ENCODE measurements at places on chromosomes 11 and 22. TPM values are rescaled to one million over a fixed set of nuclear protein-coding genes. Genes with fewer than 3 reads are reported as not detected.

Gene GGT5
- not detected for total RNA-seq

DNA sequence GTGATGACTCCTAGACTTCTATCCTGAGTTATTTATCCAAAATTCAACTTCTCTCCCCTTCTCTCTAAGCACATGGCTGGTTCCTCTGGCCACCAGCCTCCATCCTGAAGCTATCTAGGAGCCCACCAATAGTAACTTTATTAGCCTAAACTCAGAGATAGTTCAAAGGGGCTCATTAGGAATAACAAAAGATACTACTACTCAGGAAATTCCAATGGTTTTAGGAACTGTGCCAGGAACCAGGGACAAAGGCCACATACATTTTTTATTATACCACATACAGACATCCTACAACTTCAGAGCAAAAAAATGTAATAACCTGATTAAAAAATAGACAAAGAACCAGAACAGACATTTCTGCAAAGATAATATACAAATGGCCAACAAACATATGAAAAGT is 27.9 kb downstream of the SLC25A17 start:
- H3K27ac ChIP-seq, result no peak overlapping the region
- H3K4me1 ChIP-seq, result no peaks in the 10 kb centered on the region
- H3K27me3 ChIP-seq, result no peaks in the 10 kb centered on the region
- DNase-seq, result no peak
- H3K4me3 ChIP-seq, result no peak overlapping the region
- peaks cover 14% of the 10 kb centered on the region for H3K36me3 ChIP-seq

GRCh38 chr11:59801981-59802638 is 8.5 kb downstream of the MRPL16 start:
- H3K27me3 ChIP-seq, result no peaks in the 10 kb centered on the region
- no peak overlapping the region for H3K4me3 ChIP-seq
- no peaks in the 10 kb centered on the region for H3K4me1 ChIP-seq
- no peak for DNase-seq

GRCh38 chr11:86191874-86192273 is 52.7 kb upstream of the EED start:
- peaks cover 20% of the 10 kb centered on the region for H3K27me3 ChIP-seq
- H3K36me3 ChIP-seq, result no peaks in the 10 kb centered on the region
- no peak overlapping the region for H3K4me3 ChIP-seq

Gene TCN2
- total RNA-seq, result 22.9 TPM

Gene KRTAP5-8
- total RNA-seq, result 0.24 TPM

DNA sequence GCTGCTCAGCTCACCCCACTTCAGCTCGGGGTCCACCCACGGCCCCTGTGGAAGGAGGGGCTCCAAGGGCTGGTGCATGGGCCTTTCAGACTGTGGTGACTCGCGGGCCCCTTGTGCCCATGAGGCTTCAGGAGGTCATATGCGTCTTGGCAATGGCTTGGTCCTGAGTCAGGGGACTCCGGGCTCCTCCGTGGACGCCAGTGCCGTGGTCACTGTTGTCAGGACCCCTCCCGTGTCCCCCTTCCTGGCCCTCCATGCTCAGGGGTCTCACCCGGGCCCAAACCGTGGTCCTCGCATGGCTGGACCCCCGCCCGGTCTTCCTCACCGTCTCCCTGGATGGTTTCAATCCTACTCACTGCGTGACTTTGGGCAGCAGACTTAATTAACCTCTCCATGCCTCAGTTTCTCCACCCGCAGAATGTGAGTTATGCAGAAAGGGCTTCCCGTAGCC is 436.4 kb downstream of the TBC1D22A start:
- no peaks in the 10 kb centered on the region for H3K36me3 ChIP-seq
- no peaks in the 10 kb centered on the region for H3K4me1 ChIP-seq
- H3K27ac ChIP-seq, result no peak overlapping the region
- H3K27me3 ChIP-seq, result no peaks in the 10 kb centered on the region
- no peak overlapping the region for H3K4me3 ChIP-seq
- no peak for DNase-seq

Gene TMEM138
- 45.9 TPM for total RNA-seq

GRCh38 chr11:44016546-44017442 is 31.0 kb upstream of the ACCSL start:
- no peaks in the 10 kb centered on the region for H3K36me3 ChIP-seq
- DNase-seq, result no peak

DNA sequence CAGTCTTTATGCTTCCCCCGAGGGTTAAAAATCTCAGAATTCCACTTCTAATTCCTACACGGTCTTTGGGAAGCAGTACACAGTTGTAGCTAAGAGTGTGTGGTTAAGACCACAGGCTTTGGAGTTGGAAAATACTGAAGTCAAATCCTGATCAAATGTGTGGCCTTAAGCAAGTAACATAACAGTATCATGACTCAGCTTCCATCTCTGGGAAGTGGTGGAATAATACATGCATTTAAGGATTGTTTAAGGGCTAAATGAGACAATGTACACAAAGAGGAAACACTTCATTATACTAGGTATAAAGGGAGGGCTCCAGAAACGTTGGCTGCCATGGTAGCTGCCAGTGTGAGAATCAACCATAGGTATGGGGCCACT is 71.5 kb downstream of the FAT3 start:
- DNase-seq, result no peak
- no peak overlapping the region for H3K27ac ChIP-seq
- H3K36me3 ChIP-seq, result no peaks in the 10 kb centered on the region
- H3K4me1 ChIP-seq, result no peaks in the 10 kb centered on the region

DNA sequence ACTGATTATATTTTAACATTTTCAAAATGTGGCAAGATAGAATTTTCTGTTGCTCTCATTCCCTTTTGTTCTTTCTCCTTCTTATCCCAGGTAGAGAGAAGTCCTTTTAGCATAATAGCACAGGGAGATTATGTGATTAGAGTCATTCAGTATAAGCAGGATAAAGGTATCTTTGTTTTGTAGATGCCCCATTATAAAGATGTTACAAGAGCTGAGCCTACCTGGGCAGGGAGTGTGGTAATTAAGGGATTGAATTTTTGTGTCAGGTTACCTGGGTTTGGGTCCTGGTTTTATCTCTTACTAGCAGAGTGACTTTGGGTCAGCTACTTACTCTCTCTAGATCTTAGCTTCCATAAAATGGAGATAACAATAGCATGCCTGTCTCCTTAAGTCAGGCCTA is 536.5 kb downstream of the TMEM135 start:
- H3K27me3 ChIP-seq, result no peaks in the 10 kb centered on the region
- no peak overlapping the region for H3K4me3 ChIP-seq
- peaks cover 2% of the 10 kb centered on the region for H3K4me1 ChIP-seq
- no peaks in the 10 kb centered on the region for H3K36me3 ChIP-seq
- no peak for DNase-seq

GRCh38 chr22:25334162-25334490 is 114.7 kb downstream of the CRYBB2 start:
- peaks cover 5% of the 10 kb centered on the region for H3K36me3 ChIP-seq
- no peaks in the 10 kb centered on the region for H3K27me3 ChIP-seq
- peaks cover 2% of the 10 kb centered on the region for H3K4me1 ChIP-seq

Gene TRIM49
- not detected for total RNA-seq

DNA sequence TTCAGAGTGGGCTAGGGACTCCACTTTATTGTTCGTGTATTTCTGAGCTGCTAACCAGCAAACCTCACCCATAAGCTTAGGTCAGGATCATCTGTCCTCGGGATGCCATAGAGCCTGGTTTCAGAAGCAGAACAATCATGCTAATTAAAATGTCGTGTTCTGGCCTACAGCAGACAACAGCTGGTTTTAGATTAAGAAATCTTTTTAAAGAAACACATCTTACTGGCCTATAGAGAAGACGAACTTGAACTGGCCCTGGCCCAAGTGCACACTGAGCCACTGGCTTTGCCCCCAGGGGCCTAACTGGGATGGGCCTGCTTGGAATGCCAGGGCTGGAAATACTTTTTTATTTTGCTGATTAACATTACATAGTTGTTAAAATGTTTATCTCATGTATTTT is 63.2 kb downstream of the ALX4 start:
- H3K4me1 ChIP-seq, result peaks cover 20% of the 10 kb centered on the region
- no peak overlapping the region for H3K27ac ChIP-seq
- H3K27me3 ChIP-seq, result no peaks in the 10 kb centered on the region
- peaks cover 20% of the 10 kb centered on the region for H3K36me3 ChIP-seq
- H3K4me3 ChIP-seq, result no peak overlapping the region
- DNase-seq, result no peak

GRCh38 chr11:26688701-26689100 is 33.2 kb downstream of the SLC5A12 start:
- H3K36me3 ChIP-seq, result no peaks in the 10 kb centered on the region
- H3K4me1 ChIP-seq, result no peaks in the 10 kb centered on the region
- no peak for DNase-seq
- H3K27ac ChIP-seq, result no peak overlapping the region

DNA sequence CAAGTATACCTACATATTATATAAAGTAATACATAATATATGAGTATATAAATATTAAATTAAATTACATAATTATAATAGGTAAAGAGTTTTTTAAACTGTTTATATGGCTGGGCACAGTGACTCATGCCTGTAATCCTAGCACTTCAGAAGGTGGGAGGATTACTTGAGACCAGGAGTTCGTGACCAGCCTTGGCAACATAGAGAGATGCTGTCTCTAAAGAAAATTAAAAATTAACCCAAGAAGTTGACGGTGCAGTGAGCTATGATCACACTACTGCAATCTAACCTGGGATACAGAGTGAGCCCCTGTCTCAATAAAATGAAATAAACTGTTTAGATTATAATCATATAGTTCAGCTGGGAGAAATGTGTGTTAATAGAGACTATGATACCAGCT is 363.0 kb downstream of the DDX10 start:
- no peaks in the 10 kb centered on the region for H3K27me3 ChIP-seq
- no peaks in the 10 kb centered on the region for H3K36me3 ChIP-seq
- DNase-seq, result no peak
- H3K4me3 ChIP-seq, result no peak overlapping the region
- H3K27ac ChIP-seq, result no peak overlapping the region

GRCh38 chr22:20583471-20583922 is 76.1 kb downstream of the MED15 start:
- H3K36me3 ChIP-seq, result peaks cover 1% of the 10 kb centered on the region
- DNase-seq, result no peak
- H3K4me3 ChIP-seq, result no peak overlapping the region

GRCh38 chr11:8658321-8659057 is 24.0 kb downstream of the TRIM66 start:
- DNase-seq, result no peak
- no peak overlapping the region for H3K4me3 ChIP-seq
- no peak overlapping the region for H3K27ac ChIP-seq
- H3K27me3 ChIP-seq, result no peaks in the 10 kb centered on the region
- no peaks in the 10 kb centered on the region for H3K4me1 ChIP-seq

DNA sequence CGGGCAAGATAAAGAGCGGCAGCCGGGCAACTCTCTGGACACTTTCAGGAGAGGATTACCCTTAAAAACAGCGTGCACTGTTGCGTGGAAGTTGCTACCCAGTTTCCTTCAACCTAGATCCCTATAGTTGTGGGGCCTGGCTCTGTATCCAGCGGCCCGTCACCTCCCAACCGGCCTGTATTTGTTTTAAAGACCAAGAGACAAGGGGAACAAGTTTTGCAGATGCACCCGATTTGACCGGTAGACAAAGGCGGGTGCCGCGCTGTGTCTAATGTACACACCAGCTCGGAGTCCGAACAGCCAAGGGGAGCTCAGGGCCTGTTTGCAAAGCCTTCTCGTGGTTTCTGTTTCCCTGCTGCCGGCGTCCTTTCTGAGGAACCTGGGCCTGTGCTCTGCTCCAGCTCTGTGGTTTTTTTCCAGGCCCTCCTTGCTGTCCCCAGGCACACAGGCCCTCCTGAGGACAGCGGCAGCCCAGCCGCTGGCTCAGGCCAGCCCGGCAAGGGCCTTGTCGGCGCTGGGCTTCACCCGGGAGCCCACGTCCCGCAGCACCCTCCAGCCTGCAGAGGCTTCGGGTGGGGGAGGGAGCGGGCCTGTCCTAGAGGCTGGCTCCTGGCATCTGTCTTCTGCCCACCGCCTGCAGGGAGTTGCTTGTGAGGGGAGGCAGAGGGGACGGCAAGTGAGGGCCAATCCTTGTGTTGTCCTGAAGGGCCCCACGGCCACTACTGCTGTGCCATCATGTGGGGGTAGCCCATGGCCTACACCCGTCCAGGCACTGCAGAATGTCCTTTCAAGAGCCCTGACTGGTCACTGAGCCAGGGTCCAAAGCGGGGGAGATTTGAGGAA is 1.4 kb downstream of the TBX1 start:
- peaks cover 61% of the 10 kb centered on the region for H3K27me3 ChIP-seq
- H3K4me1 ChIP-seq, result peaks cover 12% of the 10 kb centered on the region
- H3K4me3 ChIP-seq, result peak overlapping the region; percentile 70
- no peak overlapping the region for H3K27ac ChIP-seq

Gene PLEKHB1
- 117 TPM for total RNA-seq

GRCh38 chr11:87295237-87295636 is 257.5 kb downstream of the TMEM135 start:
- no peak overlapping the region for H3K27ac ChIP-seq
- DNase-seq, result no peak
- H3K4me3 ChIP-seq, result no peak overlapping the region
- H3K36me3 ChIP-seq, result no peaks in the 10 kb centered on the region
- H3K4me1 ChIP-seq, result no peaks in the 10 kb centered on the region
- H3K27me3 ChIP-seq, result no peaks in the 10 kb centered on the region

Measured in progenitor cell of endocrine pancreas (in vitro differentiated cells).